CD4-positive, alpha-beta T cell treated with Interferon alpha-2 for 1 hour (primary cell): ENCODE measurements at places on chromosomes 4 and X.

GRCh38 chrX:40031911-40032310 is 65.8 kb downstream of the BCOR start:
- no peak for DNase-seq

DNA sequence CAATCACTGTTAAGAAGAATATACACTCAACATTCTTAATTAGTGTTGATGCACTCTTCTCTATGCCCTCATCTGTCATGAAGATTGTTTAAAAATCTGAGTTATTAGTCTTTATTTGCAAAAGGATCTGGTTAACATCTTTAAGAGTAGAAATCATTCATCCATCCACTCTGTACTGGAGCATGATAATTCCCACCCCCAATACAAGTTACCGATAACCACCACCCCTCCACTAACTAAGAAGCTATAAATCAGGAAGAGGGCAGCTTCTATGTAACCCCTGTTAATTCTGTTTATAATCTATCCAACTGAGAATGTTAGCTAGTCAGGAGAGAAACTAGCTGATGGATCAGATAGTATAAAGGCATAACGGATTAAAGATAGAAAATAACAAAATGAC is 34.5 kb downstream of the RAB28 start:
- no peak for DNase-seq

DNA sequence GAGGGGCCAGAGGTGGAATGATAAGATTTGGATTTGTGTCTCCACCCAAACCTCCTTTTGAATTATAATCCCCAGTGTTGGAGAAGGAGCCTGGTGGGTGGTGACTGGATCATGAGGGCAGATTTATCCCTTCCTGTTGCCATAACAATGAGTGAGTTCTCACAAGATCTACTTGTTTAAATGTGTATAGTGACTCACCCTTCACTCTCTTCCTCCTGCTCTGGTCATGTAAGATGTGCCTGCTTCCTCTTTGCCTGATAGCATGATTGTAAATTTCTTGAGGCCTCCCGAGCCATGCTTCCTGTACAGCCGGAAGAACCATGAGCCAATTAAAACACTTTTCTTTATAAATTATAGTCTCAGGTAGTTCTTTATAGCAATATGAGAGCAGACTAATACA is 348.6 kb downstream of the AR start:
- DNase-seq: no peak

DNA sequence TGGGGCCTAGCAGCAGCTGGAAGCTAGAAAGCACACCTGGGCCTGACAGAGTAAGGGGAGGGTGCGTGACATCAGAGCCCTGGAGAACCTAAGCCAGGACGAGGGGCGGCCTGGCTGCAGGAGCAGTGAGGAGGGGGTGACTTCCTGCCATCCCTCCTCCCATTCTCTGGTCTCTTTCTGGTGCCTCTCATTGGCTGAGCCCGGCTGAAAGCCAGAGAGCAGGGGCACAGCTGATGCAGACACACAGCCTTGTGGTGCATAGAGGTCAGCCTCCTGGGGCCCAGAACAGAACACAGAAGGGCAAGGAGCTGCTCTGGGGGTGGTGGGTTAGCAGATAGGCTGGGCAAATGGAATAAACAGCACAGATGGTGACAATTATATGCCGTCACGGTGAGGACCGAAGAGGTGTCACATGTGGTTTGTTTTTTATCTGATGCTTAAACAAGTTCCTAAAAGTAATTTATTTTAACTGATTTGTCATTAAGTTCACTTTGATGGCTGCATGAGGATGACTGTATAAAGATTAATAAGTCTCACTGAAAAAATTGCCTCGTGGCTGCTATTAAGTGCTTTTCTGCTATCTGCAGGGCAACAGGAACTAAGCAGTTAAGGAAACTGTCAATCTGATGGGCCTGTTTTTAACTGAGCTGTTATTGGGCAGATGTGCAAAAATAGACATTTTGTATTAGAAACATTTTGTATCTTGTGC is 102.0 kb downstream of the FNIP2 start:
- DNase-seq: no peak

DNA sequence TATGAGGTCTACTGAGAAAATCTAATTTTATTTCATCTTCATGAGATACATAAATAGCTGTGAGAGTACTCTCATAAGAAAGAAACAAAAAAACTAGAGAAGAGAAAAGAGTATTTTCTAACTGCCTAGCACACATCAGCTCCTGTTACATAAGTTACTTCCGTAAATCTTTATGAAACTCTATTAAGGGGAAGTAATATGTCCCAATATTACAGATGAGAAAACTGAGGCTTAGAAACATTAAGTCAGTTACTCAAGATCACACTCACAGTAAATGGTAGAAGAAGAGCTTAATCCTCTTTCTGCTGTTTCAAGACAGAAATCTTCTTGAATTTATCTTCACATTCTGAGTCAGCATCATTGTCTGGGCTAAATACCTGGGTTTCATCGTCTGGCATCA is 164.1 kb downstream of the DTHD1 start:
- DNase-seq: no peak

DNA sequence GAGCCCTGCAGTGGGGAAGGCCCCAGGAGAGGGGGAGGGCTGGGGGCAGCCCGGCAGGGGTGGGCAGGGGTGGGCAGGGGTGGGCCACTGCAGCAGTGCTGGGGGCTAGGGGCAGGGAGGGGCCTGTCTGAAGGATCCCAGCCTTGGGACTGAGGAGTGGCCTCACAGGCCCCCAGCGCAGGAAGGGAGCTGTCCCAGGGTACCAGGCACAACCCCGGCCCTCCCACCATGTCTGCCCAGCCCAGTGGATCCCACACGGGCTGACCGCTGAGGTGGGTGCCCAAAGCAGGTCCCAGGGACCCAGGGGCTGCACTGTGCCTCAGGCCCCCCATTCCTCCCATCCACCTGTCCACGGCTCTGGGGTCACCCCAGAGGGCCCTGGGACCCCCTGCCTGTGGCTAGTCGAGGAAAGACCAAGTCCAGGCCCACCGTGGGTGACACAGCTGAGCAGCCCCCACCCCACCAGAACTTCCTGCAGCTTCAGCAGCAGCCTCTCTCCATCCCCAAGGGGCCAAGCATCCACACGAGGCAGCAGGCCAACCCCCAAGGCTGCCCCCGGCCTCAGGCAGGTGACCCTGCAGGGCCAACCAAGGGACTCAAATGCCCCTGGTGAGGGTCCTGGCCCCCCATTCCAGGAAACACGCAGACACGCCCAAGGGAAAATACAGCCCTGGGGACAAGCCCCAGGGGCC is 46.4 kb downstream of the FAM53A start:
- DNase-seq: no peak

DNA sequence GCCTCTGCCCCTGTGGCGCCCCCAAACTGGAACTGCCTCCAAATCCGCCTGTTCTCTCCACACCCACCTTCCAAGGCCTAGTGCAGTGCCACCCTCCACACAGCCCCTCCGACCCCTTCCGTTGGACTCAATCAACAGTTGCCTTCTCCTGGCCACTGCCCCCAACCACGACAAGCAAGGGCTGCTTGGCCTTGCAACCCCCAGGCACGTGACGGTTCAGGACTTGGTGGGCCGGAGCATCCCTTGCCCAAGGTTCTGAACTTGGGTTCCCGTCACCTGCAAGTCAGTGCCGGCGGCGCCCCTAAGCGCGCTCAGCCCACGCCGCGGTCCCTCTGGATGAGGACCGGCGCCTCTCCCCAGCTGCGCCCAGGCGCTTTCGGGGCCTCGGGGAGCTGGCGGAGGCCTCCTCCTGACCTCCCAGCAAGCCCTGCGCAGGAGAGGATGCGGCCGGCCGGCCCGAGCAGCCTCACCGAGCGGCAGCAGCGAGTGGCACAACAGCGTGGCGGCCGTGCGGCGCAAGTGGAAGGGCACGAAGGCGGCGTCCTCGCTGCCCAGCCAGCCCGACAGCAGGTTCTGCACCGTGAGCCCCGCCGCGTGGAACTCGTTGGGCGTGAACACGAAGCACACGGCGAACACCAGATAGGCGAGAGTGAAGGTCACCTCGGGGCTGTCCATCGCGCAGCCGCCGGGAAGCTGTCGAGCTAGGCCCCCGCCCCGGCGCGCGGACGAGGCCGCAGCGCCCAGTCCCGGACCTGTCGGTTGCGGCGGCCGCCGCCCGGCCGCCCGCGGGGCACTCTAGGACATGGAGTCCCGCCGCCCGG is 750 bp downstream of the TMEM129 start:
- peak; percentile 15 for DNase-seq

DNA sequence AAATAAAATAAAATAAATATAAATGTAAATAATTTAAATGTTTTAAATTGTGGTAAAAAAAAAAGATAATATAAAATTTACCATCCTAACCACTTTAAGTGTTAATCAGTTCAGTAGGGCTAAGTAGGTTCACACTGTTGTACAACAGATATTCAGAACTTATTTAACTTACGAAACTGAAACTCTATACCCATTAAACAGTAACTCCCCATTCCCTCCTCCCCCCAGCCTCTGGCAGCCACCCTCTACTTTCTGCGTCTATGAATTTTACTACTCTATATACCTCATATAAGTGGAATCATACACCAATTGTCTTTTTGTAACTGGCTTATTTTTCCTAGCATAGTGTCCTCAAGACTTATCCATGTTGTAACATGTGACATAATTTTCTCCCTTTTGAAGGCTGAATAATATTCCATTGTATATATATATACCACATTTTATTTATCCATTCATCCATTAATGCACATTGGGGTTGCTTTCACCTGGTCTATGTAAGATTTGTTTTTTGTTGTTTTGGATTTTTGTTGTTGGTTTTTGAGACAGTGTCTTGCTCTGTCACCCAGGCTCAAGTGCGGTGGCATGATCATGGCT is 32.5 kb upstream of the ELF2 start:
- DNase-seq: no peak
